ENCODE measurements at places on chromosomes 13 and 19. TPM values are rescaled to one million over a fixed set of nuclear protein-coding genes. Genes with fewer than 3 reads are reported as not detected.

Gene TUBB4A
- total RNA-seq: 3.7 TPM

Gene TSEN34
- 140 TPM for total RNA-seq

Gene RASAL3
- total RNA-seq: 18.1 TPM

Gene PPM1N
- 1.1 TPM for total RNA-seq

Gene KRTDAP
- total RNA-seq: not detected

Gene LRRC4B
- total RNA-seq: not detected

Gene SPTBN4
- not detected for total RNA-seq

Gene CEACAM7
- total RNA-seq: not detected

Gene PDE4C
- total RNA-seq: not detected

Gene SGCG
- not detected for total RNA-seq

Gene SYNE4
- total RNA-seq: not detected

Gene PRTN3
- not detected for total RNA-seq

Gene TJP3
- not detected for total RNA-seq

Gene SLC6A16
- 2.3 TPM for total RNA-seq

Gene UGGT2
- 22.9 TPM for total RNA-seq

Gene SIGLEC10
- not detected for total RNA-seq

Gene NLRP11
- not detected for total RNA-seq

Gene ZNF844
- total RNA-seq: 2.2 TPM

Gene ATP4A
- total RNA-seq: not detected

Gene SERTM1
- total RNA-seq: 0.35 TPM

Gene MIA
- total RNA-seq: not detected

Gene CRX
- total RNA-seq: not detected

Gene CYP2A6
- total RNA-seq: not detected

Gene ZNF730
- 0.44 TPM for total RNA-seq

Gene ZNF837
- total RNA-seq: 1.9 TPM

Gene IRGC
- total RNA-seq: not detected

Gene C19orf33
- 37.2 TPM for total RNA-seq

Gene POSTN
- total RNA-seq: 26.5 TPM

Gene PSG1
- 2.0 TPM for total RNA-seq

Gene CLEC4G
- not detected for total RNA-seq

Gene ZNF665
- 2.5 TPM for total RNA-seq

Gene GPR18
- not detected for total RNA-seq

Gene BEST2
- not detected for total RNA-seq

Gene ZNF582
- total RNA-seq: 4.0 TPM

Gene GRIN3B
- total RNA-seq: 8.3 TPM

Gene ZSWIM9
- 3.6 TPM for total RNA-seq

Gene MRPS31
- total RNA-seq: 13.1 TPM

Gene CPT1C
- 28.4 TPM for total RNA-seq

Gene PSPN
- 1.3 TPM for total RNA-seq

Gene PGLYRP2
- total RNA-seq: not detected

Gene KIR2DL1
- total RNA-seq: not detected

Gene TNNI3
- not detected for total RNA-seq

Gene DCT
- total RNA-seq: not detected

Gene PRRG2
- 1.6 TPM for total RNA-seq

Gene SIGLEC9
- total RNA-seq: not detected

Gene FPR1
- not detected for total RNA-seq

Gene GAPDHS
- total RNA-seq: not detected

Gene NCR1
- total RNA-seq: not detected

Gene CLIP3
- 14.0 TPM for total RNA-seq

Gene SDHAF1
- 19.8 TPM for total RNA-seq

Gene TNFRSF19
- 8.0 TPM for total RNA-seq

Gene RHPN2
- 2.8 TPM for total RNA-seq

Gene SOHLH2
- not detected for total RNA-seq

Gene LILRA1
- not detected for total RNA-seq

Gene CRYL1
- total RNA-seq: 116 TPM

Gene LSM4
- 204 TPM for total RNA-seq

Measured in glomerular endothelial cell (primary cell).